ENCODE measurements at places on chromosomes 1 and 21.

DNA sequence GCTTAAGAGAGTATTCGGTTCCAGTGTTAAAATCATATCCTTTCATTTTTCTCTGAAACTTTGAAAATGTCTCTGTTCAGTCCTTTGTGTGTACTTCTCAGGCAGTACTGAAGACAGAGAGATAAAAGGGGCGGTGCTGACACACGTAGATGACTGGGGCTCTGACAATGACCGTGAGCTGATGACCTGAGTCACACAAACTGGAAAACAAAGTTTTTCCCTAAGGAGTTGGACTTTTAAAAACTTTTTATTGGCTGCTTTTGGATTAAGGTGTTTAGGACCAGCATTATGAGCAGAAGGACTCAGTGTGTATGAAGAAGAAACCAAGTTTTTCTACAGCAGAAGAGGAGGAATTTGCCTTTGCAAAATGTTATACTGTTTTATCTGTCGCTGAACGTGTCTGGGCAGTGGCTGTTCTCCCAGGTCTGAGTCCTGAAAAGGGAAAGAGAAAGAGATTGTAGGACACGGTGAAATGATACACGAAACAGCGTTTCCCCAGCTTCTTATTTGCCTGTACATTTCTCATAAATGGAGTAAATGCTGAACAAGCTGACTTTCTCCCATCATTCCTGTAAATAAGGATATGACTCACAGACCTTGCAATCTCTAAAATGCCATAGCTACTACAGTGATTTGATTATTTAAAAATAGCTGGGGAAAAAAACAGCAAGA lies 51.5 kb downstream of the MAP3K7CL start:
- DNase-seq: no peak

DNA sequence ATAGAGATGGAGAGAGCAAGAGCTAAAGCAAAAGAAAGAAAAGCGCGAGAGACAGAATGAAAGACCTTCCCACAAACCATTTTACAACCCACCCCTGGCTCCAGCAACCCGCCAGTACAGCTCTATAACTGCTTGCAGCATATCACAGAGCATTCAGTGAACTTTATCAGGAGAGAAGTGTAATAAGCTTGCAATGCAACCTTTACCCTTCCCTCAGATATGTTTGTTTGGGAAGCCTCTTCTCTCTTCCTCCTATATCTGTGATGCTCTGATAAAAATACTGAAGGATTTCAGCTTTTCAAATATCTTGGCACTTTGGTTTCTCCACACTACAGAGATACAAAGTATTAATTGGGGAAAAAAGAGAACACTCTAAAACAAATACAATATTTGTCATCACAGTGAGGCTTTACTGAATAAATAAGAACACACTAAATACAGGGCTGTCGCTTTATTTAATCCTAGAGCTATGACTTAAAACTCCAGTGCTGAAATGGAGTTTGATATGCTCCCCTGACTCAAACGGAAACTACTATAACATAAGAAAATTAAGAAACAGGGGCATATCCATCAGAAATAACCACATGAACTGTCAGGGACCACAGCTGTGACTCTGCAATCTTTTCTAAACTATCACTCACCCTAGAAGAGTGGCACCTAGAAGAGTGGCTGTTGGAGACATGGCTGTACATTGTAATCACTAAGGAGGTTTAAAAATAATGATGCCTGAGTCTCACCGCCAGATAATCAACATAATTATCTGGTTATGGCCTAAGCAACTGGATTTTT lies 6.7 kb downstream of the CRP start:
- no peak for DNase-seq

DNA sequence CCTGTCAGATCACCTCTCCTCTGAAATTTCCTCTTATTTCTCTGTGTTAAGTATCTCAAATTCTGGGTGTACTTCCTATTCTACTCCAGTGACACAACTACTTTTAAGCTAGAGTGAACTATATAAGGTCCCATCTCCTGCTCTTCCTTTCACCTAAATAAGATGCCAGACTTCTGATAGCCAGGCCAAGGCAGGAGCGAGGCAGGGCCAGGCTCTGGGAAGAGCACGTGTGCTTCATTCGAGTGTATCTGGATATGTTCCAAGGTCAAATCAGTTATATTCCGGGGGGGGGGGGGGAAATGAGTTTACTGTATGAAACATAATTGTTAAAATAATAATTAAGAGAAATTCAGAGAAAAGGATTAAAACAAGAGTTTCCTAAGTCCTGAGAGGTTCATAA lies 60.1 kb downstream of the LRRC71 start:
- DNase-seq: no peak

DNA sequence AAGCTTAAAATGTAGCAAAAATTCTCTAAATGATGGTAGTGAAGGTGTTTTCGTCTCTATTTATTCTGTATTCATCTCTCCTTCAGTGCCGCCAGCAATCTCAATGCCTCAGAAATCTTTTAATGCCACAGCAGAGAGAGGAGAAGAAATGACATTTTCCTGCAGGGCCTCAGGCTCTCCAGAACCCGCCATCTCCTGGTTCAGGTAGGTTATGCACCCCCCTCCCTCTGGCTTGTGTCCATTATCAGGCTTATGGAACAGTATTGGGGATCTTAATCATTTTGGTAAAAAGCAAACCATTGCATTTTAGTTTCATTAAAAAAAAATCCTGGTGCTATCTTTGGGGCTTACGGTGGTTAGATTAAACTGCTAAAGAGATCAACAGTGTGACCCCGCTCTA lies 326.1 kb downstream of the NCAM2 start:
- no peak for DNase-seq

DNA sequence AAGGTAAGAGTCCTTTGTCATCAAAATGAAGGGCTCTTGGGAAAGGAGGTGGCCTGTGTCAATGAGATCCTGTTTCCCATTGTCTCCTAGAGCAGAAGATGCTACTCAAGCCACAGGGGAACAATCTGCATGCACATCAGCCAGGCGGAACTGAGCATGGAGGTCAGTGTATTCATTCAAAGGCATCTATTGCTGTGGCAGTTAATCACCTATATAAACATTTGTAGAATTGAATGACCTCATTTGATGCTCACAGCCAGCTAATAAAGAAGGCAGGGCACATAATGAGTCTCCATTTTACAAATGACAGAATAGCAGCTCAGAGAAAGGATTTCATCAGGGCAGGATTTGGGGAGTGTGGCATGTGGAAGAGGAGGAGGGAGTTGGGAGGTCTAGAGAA lies 5.7 kb upstream of the FYB2 start:
- DNase-seq: no peak

DNA sequence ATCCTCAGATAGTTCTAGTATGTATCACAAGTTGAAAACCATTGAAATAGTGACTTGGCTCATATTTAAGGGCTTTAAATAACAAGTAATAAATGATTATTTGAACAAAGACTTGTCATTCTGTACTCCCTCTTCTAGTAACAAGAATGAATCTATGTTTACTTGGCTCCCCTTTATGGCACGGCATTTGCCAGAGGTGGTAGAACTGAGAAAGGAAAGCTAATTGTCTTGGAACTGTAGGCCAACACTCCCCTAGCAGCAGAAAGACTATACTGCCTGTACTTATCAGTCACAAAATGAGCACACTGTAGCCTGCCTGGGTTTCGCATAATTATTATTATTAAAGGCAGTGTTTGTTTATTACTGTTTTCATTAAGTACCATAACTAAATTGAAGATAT lies 29.6 kb upstream of the SMYD2 start:
- no peak for DNase-seq

- DNase-seq: no peak
Measured at GRCh38 chr1:2135441-2135841, 59.1 kb downstream of the FAAP20 start.

GRCh38 chr1:118558933-118559332 lies 373.9 kb upstream of the SPAG17 start:
- no peak for DNase-seq

DNA sequence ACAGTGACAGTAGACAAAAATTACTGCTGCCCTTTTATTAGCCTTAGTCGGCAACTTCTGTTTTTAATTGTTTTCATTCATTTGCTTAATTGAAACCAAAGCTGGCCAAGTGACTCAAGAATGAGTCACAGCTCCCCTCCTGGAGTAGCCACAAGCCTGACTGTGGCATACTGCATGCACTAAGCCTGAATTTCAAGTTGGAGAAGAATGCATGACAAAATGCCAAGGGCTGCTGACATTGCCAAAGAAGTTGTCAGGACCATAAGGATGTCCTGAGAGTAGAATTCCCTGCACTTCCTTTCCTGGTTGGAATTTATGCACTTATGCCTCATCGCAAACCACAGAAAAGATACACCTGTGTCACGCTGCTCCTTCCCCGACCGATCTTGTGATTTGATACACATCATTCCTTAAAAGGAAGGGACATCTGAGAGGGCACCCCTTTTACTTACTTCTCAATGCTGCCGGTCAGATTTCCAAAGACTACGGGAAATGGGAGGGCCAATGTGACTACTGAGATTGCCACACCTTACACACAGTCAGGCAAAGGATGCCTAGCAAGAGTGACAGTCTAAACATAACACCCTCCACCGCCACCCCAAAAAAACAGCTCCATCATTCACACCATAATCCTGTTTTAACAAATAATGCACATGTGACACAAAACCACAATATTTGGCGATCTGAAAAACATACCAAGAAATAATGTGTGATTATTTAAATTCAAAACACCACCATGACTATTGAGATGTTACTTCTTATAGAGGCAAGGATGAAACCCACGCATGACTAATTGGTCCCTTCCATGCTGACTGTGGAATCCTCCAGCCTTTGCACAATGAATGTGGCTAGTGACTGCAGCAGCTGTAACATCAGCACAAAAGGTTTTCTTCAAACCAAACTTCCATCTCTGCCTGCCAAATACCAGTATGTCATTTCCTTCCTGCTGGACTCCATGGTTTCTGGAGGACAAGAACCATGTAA lies 28.2 kb downstream of the VAV3 start:
- DNase-seq: peak; percentile 68

DNA sequence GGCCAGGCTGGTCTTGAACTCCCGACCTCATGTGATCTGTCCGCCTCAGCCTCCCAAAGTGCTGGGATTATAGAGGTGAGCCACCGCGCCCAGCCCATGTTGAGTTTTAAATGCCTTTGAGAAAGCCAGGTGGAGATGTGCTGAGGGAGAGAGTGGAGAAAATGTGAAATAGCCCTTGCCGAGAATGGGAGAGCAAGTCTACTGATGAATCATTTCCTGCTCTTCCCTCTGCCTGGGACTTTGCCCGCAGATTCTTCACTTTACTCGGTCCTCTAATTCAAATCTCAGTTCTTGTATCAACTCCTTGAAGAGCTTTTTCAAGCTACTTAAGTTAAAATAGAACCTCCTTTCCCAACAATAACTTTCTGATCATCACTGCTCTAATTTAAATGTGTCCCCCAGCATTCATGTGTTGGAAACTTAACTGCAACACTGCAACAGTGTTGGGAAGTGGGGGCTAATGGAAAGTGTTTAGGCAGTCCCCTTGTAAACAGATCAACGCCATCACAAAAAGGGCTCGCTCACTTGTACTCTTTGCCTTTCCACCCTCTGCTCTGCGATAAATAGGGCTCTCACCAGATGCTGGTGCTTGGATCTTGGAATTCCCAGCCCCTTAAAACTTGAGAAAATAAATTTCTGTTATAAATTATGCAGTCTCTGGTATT lies 27.8 kb downstream of the OSBPL9 start:
- no peak for DNase-seq

DNA sequence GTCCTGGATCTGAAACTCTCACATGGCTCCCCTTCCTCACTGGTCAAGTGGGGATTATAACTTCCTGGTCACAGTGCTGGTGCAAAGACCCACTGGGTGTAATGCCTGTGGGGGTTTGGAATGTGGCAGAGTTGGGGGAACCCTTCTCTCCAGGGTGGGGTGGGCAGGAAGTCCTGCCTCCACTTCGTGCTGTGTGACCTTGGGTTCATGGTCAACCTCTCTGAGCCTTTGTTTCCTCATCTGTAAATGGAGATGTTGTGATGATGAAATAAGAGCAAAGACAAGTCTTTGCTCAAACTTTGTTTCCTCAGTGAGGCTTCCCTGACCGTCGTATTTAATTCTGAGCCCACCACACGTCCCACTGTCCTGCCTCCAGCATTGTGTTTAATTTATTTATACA lies 564.7 kb downstream of the PTPRU start:
- no peak for DNase-seq

DNA sequence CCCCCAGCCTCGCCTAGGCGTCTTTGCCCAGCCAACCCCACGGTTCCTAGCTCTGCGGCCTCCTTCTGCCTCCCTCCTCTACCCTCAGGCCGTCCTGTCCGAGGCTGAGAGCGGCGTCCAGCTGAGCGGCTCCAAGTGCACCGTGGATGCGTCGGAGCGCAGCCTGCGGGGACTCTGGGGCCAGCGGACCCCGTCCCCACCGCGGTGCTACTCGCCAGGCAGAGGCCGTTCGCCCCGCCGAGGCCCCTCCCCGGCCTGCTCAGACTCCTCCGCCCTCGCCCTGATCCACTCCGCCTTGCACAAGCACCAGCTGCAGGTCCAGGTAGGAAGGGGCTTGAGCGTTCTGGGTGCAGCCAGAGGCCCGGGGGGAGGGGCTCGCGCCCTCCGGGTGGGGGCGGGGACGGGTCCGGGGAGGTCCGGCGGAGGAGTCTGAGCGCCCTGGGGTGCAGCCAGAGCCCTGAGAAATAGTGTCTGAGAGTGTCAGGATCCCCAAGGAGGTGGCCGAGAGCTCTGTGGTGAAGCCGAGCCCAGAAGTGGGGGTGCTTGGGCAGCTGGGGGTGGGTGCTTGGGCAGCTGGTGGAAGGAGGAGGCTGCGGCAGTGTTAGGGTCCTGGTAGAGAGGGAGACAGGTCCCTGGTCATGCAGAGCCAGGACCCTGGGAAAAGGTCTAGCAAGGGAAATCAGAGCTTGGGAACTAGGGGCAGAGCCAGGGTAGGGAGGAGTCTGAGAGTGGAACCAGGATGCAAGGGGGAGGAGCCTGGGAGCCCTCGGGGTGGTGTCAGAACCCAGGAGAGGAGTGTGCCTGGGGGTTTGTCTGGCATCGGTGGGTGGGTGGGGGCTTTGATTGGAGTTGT lies 3.2 kb upstream of the NBPF3 start:
- DNase-seq: no peak

GRCh38 chr1:109210058-109210457 lies 3.7 kb upstream of the SARS1 start:
- DNase-seq: no peak

GRCh38 chr1:46301808-46302640 lies 1.4 kb downstream of the LRRC41 start:
- peak; percentile 43 for DNase-seq

DNA sequence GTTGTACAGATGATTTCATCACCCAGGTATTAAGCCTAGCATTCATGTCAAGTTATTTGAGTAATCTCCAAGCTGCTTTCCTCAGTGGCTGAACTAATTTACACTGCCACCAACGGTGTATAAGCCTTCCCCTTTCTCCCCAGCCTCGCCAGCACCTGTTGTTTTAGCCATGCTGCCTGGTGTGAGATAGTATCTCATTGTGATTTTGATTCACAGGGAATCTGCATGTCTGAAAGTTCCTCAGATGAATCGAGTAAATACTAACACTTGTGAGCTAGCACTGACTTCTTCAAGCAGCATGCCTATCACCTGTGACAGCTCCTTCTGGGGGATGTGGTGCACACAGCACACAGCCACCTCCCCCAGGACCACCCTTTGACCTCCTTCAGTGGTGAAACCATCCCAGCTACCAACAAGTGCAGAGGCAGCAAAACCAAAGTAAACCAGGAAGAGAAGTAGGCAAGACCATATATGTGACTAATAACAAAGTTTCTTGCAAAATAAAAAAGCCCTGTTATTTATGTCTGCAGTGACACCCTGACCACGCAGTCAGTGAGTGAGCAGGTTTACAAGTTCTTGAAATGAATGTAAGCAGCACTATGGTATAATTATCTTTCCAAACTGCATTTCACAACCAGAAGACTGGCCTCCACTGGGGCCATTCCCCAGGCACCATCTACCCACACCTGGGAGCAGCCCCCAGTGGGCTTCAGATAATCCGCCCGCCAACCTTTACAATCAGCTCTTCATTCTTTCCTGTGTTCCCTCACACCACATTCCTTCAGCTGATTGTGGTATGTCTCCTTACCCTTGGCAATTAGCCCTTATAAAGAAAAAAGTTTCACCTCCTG lies 173.8 kb downstream of the ETS2 start:
- DNase-seq: peak; percentile 39
